SK-N-DZ (cell line): ENCODE measurements at places on chromosomes 4 and X.

DNA sequence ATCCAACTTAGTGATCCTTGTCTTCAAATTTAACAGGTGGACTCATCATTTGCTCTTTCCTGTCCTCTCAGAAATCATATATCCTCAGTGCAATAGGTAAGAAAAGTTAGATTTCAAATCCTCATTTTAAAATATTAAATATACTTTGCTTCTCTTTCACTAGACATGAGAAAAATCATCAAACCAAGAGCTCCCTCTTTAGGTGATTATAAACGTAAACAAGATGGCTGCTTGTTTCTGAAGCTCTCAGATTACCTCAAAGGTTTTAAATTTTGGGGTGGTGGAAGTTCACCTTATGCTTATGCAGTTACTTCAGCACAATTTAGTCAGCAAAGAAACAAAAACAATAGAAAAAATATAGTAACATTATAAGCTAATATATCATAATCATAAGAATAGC is 27.3 kb downstream of the CSN3 start:
- peak; percentile 15 for DNase-seq

- DNase-seq: no peak
These were observed 47.4 kb downstream of the WWC2 start for GRCh38 chr4:183146478-183146877.

DNA sequence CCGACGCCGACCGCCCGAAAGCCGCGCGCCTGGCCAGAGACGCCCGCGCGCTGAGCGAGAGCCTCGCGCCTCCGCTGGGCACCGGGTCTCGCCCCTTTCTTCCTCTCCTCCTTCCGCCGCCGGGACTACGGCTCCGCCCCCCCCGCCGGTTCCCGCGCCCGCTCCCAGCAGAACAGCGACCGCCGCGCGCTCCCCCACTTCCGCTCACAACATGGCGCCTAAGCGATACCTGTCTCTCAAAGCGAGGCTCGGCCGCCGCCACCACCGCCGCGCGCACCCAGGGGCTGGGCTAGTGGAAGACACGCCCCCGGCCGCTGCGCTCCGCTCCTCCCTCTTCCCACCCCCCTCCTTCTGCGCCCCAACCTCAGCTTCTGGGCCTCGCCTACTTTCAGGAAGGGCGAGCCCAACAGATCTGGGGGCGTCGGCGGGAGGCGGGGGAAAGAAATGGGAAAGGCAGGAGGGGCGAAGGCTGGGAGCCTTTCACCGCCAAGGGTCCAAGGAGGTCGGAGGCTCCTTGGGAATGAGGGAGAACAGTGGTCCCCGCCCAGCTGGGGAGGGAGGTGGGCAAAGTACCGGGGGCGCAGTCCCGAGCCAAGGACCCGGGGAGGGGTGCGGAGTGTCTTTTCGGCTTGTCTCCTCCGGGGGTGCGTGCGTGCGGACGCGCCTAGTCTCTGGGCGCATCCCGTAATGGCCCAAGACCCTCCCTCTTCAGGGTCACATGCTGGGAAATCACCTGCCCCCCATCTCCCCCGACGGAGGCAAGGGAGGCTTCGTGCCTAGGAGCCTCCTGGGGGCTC is at the start of gene RPS6KA3:
RPS6KA3 (minus strand) TSS at position 100 of the 797 bp plus-strand sequence. CDS start 277 bp downstream, outside the sequence.
- DNase-seq: peak; percentile 84

DNA sequence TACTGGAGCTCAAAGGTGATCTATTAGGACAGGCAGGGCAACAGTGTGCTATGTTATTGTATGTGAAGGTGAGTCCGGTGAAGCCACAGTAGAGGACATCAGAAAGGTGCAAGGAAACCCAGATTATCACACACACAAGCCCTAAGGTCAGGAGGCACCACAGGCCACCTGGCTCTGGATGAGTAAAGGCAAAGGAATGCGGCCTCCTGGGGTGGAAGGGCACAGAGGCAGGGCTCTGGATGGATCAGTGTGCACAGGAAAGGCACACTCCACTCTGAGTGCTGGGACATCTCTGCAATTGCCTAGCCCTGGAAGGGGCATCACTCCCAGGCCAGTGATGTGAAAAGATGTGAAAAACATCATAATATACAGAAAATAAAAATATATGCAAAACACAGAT is 683.5 kb downstream of the TRIML1 start:
- DNase-seq: no peak

- DNase-seq: no peak
These were observed 47.8 kb downstream of the SEPSECS start for GRCh38 chr4:25112366-25112994.

- DNase-seq: no peak
These were observed 45.5 kb downstream of the AFAP1 start for GRCh38 chr4:7894098-7894676.

- DNase-seq: no peak
These were observed 129.8 kb downstream of the ATXN3L start for GRCh38 chrX:13190051-13190450.

- no peak for DNase-seq
These were observed 245.6 kb downstream of the TRAM1L1 start for GRCh38 chr4:116839826-116840225.

GRCh38 chr4:24582235-24582832 is 2.0 kb downstream of the DHX15 start:
- no peak for DNase-seq

DNA sequence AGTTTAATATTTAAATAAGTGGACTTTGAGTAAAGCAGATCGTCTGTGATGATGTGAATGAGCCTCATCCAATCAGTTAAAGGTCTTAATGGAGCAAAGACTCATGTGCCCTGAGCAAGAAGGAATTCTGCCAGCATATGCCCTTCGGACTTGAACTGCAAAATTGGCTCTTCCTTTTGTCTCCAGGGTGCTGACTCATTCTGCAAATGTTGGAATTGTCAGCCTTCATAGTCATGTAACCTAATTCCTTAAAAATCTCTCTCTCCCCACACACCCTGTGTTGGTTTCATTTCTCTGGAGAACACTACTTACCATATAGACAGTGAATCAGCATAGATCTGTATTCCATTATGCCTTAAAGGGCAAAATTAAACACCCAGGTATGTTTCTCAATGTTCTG is 609.8 kb upstream of the GALNTL6 start:
- no peak for DNase-seq

GRCh38 chrX:129981752-129982299 is 609 bp upstream of the BCORL1 start:
- peak; percentile 7 for DNase-seq

DNA sequence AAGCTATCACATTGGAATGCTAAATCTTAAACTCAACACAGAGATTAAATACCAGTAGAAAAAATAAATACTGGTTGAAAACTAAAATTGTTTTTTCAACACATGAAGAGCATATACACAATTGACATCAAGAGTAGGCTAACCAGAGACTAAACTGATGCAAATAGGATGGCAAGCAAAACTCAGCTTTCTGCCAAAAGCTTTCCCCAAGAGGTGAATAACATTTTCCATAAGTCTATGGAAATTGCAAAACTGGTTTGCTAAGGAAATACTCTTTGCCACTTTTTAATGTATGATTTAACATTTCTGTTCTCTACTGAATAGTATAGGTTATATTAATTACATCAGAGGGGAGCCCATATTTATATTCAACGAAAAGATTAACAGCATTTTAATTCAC is 23.8 kb downstream of the IQCM start:
- DNase-seq: no peak

DNA sequence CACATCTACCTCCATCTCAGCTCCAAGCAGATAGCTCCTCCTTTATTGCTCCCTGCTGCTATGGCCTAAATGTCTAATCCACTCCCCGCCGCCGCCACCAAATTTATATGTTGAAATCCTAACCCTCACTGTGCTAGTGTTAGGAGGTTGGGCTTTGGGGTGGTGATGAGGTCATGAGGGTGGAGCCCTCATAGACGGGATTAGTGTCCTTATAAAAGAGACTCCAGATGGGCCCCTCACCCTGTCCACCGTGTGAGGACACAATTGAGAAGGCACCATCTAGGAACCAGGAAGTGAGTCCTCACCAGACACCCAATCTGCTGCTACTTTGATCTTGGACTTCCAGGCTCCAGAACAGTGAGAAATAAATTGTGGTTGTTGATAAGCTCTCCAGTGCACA is 13.6 kb upstream of the TBC1D14 start:
- no peak for DNase-seq

GRCh38 chr4:111960241-111960667 is 185.0 kb upstream of the FAM241A start:
- DNase-seq: no peak

DNA sequence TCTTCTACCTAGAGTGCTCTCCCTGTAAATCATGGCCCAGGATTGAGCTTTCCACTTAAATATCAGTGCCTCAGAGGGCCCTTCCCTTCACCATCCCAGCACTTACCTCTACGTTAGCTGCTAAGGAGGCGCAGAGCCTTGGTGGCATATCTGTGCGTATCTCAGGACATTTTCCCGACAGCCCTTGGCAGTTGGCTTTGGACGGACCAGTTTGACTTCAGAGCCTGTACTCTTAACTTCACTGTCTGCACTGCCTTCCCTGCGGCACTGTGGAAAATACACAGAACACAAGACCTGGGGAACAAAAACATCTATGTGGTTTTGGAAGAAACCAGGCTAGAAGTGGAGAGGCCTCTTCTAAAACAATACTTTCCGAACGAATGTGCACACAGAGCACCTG is 2.4 kb downstream of the TADA2B start:
- no peak for DNase-seq

DNA sequence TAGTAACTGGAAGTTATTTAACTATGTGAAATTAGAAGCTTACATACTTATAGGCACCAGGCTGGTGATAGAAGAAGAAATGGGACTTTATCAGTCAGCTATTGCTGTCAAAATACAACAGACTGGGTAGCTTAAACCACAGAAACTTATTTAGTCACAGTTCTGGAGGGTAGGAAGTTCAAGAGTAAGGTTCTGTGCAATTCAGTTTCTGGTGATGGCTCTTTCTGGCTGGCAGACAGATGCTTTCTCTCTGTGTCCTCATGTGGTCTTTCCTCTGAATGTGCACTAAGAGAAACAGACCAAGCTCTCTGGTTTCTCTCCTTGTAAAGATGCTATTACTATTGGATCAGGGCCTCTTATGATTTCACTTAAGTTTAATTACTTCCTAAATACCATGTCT is 92.1 kb upstream of the ANKRD50 start:
- peak; percentile 8 for DNase-seq

DNA sequence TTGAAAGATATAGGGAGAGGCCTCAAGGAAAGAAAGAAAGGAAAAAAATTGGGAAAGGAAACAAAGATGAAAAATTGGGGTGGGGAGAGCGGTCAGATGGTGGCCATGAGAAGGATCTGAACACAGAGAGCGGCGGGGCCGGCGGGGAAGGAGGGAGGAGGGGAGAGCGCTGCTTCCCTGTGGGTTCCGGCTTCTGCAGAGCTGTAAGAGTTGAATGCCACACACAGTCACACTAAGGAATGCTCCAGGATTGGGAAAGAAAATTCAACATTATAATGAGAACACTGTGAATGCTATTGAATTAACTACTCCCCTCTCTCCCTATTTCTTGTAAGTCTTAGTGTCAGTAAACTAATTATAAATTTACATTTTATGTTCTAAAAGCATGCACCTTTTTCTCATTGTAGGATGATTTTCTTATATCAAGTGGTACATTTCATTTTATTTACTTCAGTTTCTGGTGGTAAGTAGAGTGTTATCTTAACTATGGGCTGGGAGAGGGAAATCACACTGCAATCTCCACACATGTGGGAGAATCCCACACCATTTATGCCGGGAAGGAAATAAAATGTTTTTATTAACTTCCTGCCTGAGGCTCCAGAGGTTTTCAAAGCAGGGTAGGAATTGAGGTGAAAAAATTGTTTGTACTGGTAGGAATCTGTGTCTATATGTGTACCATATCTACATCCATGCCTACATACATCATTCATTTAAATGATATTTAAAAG is 904 bp downstream of the F11 start:
- peak; percentile 5 for DNase-seq

DNA sequence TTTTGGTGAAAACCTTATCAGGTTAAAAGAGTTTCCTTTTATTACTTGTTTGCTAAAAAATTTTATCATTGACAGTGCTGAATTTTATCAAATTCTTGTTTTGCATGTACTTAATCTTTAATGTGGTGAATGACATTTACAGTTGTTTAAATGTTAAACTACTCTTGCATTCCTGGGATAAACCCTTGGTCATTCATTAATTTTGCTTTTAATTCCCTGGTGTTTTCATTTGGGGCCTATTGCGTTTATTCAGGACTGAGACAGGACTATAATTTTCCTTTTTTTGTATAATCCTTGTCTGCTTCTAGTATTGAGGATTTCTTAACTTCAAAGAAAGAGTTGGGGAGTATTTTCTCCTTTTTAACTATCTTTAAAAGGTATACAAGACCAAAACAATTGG is 98.7 kb upstream of the TLL1 start:
- no peak for DNase-seq

DNA sequence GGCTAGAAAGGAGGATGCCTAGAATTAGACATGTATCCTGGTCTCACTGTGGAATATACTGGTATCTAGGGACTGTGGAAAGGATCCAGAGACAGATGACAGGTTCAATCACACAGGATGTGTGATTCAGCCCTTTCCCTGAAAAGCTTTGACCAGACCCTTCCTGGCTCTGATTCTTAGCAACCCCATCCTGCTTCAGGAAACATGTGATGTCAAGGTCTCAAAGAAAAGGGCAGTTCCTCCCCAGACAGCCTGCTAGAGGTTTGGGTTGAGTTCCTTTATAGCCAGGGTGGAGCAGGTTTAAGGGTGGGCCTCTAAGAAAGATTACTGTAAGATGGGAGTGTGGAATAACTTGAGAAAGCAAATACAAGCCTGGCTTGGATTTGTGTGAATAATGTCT is 3.0 kb downstream of the BMP15 start:
- DNase-seq: no peak

DNA sequence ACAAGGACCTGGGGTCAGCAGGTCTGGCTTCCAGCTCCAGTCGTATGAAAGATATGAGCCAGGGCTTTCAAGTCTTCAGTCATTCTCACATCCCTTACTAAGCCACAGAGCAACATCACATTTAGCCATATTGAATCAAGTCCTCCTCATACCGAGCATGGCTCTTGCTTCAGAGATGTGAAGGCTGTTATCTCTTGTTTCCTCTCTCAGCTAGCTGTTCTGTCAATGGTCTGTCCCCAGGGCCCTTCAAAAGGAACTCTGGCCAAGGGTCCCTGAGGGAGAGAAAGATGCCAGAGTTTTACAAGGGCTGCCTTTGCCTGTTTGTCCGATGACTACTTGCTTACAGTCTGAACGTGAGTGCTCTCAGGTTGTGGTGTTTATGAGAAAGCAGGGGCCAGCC is 30.5 kb downstream of the DOCK11 start:
- DNase-seq: no peak

DNA sequence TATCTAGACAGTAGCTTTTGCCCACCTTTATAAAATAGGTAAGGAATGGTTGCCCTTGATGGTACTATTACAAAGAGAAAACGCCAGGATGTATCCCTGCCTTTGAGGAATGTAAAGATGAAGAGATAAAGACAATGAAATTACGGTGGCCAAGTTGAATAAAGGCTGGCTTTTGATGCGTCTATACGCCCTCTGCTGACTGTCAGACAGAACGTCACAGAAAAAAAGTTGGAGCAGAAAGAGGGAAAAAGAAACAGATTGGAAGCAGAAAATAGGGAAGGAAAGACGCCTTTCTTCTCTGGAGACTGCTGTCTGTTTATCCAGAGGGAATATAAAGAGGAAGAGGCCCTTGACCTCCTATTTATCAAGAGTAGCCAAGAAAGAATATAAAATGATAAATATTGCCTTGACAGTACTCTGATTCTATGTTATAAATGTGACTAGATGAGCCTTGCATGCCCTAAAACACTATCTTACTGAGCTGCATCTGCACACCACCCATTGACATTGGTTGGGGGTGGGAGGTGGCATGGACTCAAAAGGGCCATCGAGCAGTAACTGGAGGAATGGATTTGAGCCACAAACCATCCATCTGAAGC is 30.6 kb downstream of the PCDH19 start:
- peak; percentile 24 for DNase-seq
